ENCODE measurements at places on chromosomes 16 and 17. TPM values are rescaled to one million over a fixed set of nuclear protein-coding genes. Genes with fewer than 3 reads are reported as not detected.

The PMM2 gene
- 26.2 TPM for total RNA-seq

The NPIPB9 gene
- 1.2 TPM for total RNA-seq

The SUZ12 gene
- total RNA-seq: 13.2 TPM

The NEUROD2 gene
- not detected for total RNA-seq

The SLC16A11 gene
- total RNA-seq: 0.04 TPM

The ARHGAP23 gene
- 17.1 TPM for total RNA-seq

The KRT20 gene
- not detected for total RNA-seq

The LGALS9B gene
- total RNA-seq: not detected

The MYH1 gene
- total RNA-seq: 3.4 TPM

The CRYBA1 gene
- total RNA-seq: not detected

The CACNG1 gene
- 112 TPM for total RNA-seq

The PRSS33 gene
- not detected for total RNA-seq

The TERB1 gene
- not detected for total RNA-seq

The CCDC154 gene
- 2.1 TPM for total RNA-seq

The C1QTNF8 gene
- not detected for total RNA-seq

The SEPTIN1 gene
- 0.18 TPM for total RNA-seq

The FBXO47 gene
- not detected for total RNA-seq

The C16orf89 gene
- not detected for total RNA-seq

The NEK8 gene
- total RNA-seq: 1.9 TPM

The METTL22 gene
- 18.6 TPM for total RNA-seq

The KRTAP2-2 gene
- total RNA-seq: not detected

The KRTAP9-8 gene
- total RNA-seq: not detected

The ACE gene
- total RNA-seq: 5.1 TPM

The C17orf107 gene
- total RNA-seq: 2.8 TPM

The UNC13D gene
- total RNA-seq: 3.4 TPM

The C17orf78 gene
- total RNA-seq: not detected

The CDR2L gene
- 3.4 TPM for total RNA-seq

The MAP2K3 gene
- 10.9 TPM for total RNA-seq

The TEDC2 gene
- 5.3 TPM for total RNA-seq

The KRTAP2-1 gene
- not detected for total RNA-seq

The MAP2K4 gene
- 34.0 TPM for total RNA-seq

The SLC2A4 gene
- 21.3 TPM for total RNA-seq

The TMEM88 gene
- total RNA-seq: 18.4 TPM

The GAST gene
- total RNA-seq: not detected

The KRT14 gene
- 0.04 TPM for total RNA-seq

The AOC3 gene
- 6.9 TPM for total RNA-seq

The MRC2 gene
- total RNA-seq: 136 TPM

The GINS2 gene
- 8.5 TPM for total RNA-seq

The C17orf50 gene
- not detected for total RNA-seq

The NDRG4 gene
- total RNA-seq: 8.5 TPM
